Renal pelvis (tissue), 12 donors: ENCODE measurements at places on chromosomes 3 and 15.

DNA sequence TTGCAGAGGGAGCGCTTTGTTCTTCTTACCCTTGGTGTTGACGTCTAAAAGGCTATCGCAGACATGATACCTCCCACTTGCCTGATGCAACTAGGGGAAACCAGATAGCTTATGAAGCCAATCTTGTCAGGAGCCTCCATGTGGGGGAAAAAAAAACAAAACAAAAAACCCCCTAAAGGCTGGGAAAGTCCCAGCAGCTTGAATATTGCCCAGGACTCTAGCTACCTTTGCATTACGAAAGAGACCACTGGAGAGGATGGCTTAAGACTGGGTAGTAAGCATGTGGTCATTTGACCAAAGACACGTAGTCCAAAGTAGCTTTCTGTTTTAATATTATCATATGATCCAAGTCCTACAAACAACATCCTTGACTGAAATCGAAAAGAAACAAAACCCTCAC lies 120.7 kb upstream of the WNT5A start:
- no peak for DNase-seq

DNA sequence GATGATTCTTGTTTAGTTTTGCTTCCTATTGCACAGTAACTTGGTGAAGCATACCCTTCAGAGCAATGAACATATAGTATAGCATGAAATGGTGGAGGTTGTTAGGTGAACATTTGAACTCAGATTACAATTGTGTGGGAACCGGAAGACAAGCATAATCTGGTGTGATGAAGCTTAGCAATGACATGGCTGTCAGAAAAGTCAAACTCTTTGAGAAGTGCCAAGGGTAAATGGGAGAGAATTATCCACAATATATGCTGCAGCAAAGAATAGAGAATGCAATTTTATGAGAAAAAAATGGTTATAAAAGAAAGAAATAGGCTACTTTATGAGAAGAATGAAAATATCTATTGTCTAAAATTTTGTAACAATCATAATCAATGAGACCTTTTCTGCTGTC lies 1536.7 kb downstream of the SI start:
- no peak for DNase-seq

DNA sequence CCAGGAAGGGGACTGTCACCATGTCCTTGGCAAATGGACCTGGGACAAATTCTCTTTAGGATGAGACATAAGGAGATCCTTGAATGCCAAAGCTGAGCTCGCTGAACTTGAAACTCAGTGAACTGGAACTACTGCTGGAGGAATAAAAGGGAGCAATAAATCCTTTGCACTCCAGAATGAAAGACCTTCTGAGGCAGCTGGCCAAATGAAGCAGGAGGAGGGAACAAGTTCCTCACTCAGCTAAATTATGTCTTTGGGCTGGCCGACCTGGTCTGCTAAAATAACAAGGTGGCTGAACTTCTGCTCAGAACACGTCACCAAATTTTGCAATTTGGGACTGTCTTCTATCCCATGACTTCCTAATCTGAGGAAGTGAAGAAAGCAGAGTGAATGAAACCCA lies 314.7 kb downstream of the LPP start:
- DNase-seq, result peak; percentile 68

GRCh38 chr3:144497452-144497851 lies 525.8 kb downstream of the DIPK2A start:
- no peak for DNase-seq

GRCh38 chr3:133717424-133717823 lies 28.8 kb upstream of the TF start:
- no peak for DNase-seq

DNA sequence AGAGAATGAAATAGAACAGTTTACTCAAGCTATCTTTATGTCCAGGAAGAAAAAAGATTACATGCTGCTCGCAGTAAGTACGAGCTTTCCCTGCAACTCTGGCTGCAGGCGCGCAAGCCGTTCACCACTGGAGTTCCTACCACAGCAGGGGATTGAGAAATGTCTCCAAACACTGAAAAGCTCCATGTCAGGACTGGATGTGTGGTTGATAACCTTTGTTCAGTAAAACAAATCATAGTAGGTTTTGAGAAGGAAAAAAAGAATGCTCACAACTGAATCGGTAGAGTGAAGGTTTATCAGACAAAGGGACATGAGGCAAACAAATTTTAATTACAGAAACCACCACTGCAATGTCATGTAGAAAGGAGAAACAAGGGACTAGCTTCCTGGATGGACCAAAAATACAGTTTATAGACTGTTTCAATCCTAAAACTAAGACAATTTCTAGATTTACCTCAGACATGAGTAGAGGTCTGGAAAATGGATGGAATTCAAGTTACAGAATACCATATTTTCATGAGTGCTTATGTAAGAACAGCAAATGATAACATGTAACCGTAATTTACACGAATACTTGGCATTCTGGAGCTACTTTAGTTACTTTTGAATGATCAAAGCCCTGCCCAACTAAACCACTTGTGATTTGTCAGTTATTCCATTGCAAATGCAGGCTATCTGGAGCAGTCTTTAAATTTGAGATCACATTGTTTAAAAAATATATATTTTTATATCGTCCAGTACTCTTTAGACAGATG lies 471.1 kb downstream of the SHQ1 start:
- no peak for DNase-seq

- DNase-seq, result no peak
Measured at GRCh38 chr3:198079771-198080520, 119.9 kb downstream of the LMLN start.

GRCh38 chr3:197205675-197206074 lies 92.7 kb downstream of the DLG1 start:
- no peak for DNase-seq

DNA sequence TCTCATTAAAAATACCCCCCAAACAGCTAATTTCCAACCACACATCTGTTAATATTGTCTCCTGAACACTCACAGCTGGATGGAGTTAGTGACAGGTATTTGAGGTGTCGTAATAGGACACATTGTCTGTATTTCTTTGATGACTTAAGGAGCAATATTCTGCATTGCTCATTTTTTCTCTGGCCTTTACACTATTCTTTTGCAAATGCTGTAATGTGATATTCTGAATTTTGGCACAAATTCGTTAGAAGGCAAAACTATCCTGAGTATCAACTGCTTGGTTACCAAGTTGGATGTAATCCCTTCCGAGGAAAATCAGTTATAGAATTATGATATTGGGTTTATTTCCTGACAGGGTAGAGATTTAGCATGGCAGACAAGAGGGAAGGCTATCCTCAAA lies 1030.2 kb downstream of the MCTP2 start:
- no peak for DNase-seq

- DNase-seq, result no peak
Measured at GRCh38 chr3:45966371-45966791, 23.1 kb downstream of the CXCR6 start.

GRCh38 chr3:115218859-115219258 lies 71.8 kb upstream of the ZBTB20 start:
- DNase-seq, result no peak

- no peak for DNase-seq
Measured at GRCh38 chr3:138389841-138390581, 41.6 kb downstream of the MRAS start.

DNA sequence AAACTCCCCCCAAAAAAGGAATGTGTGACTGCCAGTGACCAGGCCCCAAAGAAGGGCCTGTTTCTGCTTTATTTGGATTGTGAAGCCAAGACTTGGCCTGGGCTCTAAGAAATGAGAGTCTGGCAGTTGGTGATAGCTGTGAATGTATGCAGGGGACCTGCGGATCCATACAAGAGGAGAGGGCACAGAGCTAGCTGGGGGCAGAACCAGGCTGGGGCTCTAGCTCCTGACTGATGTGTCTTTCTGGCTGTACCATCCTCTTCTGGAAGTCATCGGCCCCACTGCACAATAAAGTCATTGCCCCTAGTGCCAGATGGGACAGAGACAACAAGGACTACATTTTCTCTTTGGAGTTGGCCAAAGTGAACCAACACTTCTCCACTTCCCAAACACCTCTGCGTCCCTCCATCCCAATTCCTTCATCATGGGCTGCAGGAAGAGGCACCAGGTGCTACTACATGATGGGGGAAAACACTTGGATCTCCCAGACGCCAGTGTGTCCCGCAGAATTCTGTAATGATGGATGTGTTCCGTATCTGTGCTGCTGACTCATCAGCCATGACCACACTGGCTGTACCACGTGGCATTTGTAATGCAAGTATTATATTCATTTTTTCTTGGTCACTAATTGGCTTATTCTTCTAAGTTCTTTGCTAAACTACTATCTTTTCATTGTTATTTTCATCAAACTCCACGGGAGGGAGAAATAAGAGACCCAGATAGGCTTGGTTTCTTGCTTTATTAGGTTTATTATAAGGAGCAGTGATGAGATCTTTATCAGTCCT lies 1.7 kb upstream of the PLA2G4F start:
- DNase-seq, result no peak

GRCh38 chr3:481680-482079 lies 285.1 kb downstream of the CHL1 start:
- peak; percentile 11 for DNase-seq

GRCh38 chr15:25088261-25088790 lies 133.5 kb downstream of the SNRPN start:
- no peak for DNase-seq

DNA sequence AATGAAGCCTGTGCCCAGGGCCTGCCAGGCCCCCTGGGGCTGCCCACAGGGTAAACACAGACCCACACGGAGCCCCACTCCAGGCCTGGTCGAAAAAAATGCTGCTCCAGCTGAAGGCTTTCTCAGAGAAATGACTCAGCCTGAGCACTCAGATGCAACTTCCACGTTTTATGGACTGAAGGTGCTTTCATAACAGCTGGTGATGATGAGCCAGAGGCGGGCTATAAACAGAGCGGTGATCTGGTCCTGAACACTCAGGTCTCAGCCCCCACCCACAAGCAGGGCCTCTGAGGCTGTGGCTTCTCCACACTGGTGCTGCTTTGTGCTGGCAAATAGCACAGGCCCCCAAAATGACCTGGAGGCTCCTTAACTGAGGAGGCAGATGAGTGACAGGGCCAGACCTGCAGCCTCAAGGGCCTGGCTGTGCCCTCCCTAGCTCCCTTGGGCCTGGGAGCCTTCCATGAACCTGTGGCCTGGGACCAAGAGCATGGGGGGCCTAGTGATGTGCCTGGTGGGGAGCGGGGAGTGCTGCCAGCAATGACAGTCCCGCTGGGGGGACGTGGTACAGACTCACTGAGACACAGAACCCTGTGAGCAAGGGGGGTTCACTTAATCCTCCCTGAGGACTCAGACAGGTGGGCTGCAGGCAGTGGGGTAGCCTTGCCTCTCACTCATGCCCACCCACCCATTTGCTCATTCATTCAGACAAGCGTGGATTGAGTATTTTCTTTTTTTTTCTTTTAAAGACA lies 23.0 kb upstream of the FURIN start:
- DNase-seq, result no peak
